ENCODE measurements at places on chromosomes 16 and 17. TPM values are rescaled to one million over a fixed set of nuclear protein-coding genes. Genes with fewer than 3 reads are reported as not detected.

The NPIPB9 gene
- 8.1 TPM for total RNA-seq

- DNase-seq = peak; percentile 41
Measured at GRCh38 chr16:8924214-8924613, 39.5 kb downstream of the USP7 start.

The ASIC2 gene
- total RNA-seq = 21.1 TPM

GRCh38 chr16:29812754-29813643 is 1.0 kb downstream of the PRRT2 start:
- DNase-seq = no peak

DNA sequence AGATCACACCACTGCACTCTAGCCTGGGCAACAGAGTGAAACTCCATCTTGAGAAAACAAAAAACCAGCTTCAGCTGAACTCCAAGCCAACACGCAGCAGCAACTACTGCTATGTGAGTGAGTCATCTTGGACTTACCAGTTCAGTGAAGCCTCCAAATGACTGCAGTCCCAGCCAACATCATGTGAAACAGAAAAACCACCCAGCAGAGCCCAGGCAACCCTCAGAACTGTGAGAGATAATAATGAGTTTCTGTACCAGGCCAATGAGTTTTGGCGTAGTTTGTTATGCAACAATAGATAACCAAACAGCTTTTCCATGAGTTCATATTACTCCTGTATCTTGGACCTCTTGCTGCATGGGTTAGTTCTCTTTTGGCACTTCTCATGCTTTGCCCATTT is 23.3 kb downstream of the PHF12 start:
- DNase-seq = no peak

- no peak for DNase-seq
Measured at GRCh38 chr17:78838574-78839005, 2.0 kb downstream of the USP36 start.

DNA sequence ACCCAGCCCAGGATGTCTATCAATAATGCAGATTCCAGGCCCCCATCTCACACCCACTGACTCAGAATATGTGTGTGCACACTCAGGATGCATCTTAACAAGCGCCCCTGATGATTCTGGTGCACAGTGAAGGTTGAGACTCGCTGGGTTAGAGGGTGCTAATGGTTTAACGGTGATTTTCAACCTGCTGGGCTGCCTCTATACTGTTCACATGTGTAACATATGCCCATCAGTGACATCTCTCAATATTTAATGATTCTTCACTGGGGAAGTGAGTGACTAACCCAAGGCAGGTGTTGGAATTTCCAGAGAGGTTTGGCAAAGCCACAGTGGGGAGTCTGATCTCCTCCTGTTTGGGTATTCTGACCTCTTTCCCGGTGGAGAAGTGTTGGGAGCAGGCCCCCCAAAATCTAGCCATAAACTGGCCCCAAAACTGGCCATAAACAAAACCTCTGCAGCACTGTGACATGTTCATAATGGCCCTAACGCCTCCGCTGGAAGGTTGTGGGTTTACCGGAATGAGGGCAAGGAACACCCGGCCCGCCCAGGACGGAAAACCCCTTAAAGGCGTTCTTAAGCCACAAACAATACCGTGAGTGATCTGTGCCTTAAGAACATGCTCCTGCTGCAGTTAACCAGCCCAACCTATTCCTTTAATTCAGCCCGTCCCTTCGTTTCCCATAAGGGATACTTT is 4.1 kb upstream of the DOC2B start:
- DNase-seq = no peak

GRCh38 chr16:31093132-31093703 is 1.4 kb downstream of the VKORC1 start:
- DNase-seq = peak; percentile 53

The UNC45B gene
- total RNA-seq = not detected

The OTOP3 gene
- not detected for total RNA-seq

- no peak for DNase-seq
Measured at GRCh38 chr16:87332150-87332549, 15.0 kb upstream of the C16orf95 start.

DNA sequence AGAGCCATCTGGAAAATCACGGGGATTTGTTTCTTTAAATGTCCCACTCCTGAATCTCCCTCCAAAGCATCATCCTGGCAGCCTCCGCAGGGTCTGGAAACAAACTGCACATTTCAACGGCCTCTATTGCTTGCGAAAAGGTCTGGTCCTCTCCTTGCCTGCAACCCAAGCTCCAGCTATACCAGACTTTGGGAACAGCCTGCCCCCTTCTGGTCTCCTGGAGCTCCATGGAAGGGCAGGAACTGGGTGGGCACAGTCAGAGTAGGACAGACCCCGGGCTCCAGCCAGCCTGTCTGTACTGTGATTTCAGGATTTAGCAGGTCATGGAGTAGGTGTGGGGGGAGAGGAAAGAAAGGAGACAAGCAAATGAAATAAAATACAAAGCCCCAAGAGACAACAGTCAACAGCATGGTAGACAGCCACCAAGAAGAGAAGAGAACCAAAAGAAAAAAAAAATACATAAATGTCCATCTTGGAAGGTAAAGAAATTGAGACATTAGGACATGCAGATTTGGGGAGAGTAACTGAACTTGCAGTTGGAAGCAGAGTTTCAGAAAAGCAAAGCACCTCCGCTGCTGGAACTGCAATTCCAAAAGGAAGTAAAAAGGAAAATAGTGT is 2.7 kb downstream of the XYLT1 start:
- DNase-seq = peak; percentile 20

DNA sequence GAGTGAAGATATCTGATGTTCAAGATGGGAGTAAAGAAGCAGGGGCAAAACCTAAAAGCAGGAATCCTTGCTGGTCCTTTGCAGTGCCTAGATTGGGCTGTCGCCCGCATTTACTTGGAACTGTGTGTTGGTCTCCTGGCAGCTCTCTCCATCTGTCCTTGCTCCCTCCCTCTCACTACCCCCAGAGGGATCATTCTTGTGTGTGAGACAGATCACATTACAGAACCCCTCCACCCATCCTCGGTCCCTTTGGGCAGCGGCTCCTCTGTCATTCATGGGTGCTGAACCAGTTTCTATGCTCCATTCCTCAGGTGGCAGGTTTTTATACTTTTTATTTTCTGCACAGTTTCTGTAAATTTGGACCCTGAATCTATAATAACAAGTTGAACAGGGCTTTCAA is 99.4 kb upstream of the MYOCD start:
- no peak for DNase-seq

DNA sequence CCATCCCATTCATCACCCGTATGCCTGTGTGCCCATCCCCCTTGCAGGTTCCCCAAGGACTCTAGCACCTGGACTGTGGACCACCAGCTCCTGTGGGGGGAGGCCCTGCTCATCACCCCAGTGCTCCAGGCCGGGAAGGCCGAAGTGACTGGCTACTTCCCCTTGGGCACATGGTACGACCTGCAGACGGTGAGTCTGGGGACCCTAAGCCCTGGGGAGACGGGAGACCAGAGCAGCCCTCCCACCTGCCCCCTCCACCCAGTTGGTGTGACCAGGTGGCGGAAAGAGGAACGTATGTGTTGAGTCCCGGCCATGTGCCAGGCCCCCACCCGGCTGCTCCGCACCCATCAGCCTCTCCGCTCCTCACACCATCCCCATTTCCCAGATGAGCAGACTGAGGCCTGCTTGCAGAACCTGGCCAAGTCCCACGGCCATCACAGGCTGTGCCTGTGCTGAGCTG is 15.6 kb downstream of the GAA start:
- DNase-seq = no peak

Data from cerebellum (tissue), 4 donors.